ENCODE measurements at places on chromosomes 12 and 14.

GRCh38 chr12:60872219-60872618, 1276.4 kb downstream of the SLC16A7 start:
- no peak for DNase-seq

GRCh38 chr12:93050748-93051081, 121.6 kb upstream of the EEA1 start:
- no peak for DNase-seq

GRCh38 chr14:103820908-103821307, 26.5 kb downstream of the PPP1R13B start:
- no peak for DNase-seq

DNA sequence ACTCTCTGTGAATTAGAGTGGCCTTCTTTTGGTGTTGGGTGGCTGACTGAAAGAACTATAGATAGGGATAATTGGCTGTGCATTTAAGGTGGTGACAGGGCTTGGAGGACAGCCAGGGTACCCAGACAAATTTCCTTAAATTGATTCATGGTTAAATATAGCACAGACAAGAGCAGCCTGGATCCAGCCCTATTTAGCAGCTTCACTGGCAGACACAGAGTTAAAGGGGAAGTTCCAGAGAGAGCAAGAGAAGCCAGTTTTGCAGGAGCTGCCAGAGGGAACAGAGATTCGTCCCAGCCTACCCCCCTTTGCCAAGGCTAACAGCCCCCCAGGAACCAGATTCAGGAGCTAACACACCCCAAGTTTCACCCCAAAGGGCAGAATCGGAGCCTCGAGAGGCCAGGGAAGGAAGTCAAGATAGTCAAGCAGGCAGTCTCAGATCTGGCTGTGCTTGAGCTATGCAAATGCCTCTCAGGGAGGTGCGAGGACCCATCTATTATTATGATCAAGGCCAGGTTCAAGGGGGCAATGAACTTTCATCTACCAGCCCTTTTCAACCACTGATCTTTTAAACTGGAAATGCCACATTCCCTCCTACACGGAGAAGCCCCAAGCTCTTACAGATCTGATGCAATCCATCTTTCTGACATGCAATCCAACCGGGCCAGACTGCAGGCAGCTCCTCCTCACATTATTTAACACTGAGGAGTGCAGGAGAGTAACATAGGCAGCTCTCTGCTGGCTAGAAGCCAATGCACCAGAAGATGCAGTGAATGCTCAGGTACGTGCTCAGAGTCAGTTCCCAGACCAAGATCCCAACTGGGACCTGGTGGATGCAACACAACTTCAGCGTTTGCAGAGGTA, 58.2 kb downstream of the DHRS2 start:
- peak; percentile 75 for DNase-seq
